GM13976 (cell line): ENCODE measurements at places on chromosomes 3 and 15.

DNA sequence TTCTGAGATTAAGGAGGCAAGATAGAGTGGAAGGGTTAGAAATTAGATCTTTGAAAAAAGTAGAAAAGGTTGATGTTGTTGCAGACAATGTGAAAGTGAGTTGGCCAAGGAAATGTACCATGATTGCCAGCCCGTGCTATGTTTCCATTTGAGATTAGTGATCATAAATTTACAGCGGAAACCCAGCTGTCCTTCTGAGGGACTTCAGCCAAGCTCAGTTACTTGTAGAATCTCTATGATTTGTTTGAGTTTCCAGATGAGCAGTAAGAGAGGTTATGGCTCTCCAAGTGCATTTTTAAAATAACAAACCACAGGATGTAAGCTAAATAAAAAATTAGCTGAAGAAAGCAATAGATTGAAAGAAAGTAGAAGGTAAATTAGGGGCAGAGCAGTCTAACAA, 54.2 kb upstream of the RBMS3 start:
- DNase-seq = no peak

DNA sequence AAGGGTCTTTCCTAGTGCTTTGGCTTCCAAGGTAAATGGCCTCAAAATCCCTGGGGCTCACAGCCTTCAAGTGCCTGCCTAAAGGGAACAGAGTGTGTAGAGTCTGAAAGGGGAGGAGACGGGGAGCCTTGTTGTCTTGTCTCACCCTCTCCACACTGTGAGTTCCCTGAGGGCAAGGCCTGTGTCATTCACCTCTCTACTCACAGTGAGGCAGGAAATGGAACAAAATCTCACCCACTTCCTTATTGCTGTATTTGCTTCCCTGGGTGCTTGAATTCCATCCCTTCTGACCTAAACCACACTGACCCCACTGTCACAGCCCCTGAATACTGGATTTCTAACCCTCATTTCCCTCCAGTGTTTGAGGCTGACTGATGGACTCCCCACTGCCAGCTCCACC, 197.5 kb downstream of the EPHB1 start:
- DNase-seq = no peak

DNA sequence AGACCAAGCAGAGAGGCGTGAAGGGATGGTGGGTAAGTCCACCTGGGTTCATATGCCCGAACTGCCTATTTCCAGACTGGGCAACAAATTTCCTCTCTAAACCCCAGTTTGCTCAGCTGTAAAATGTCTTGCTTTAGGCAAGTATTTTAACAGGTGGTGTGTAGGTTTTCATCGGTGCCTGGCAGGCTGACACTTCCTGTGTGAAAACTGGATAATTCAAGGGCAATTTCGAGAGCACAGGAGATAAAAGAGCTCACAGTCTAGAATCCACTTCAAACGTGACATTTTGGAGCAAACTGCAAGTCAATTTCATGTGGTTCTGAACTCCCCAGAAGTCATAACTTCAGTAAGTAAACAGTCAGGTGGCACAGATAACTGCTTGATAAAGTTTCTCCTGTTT, 112.2 kb downstream of the OXNAD1 start:
- no peak for DNase-seq

GRCh38 chr15:39804026-39804425, 21.4 kb upstream of the FSIP1 start:
- no peak for DNase-seq

DNA sequence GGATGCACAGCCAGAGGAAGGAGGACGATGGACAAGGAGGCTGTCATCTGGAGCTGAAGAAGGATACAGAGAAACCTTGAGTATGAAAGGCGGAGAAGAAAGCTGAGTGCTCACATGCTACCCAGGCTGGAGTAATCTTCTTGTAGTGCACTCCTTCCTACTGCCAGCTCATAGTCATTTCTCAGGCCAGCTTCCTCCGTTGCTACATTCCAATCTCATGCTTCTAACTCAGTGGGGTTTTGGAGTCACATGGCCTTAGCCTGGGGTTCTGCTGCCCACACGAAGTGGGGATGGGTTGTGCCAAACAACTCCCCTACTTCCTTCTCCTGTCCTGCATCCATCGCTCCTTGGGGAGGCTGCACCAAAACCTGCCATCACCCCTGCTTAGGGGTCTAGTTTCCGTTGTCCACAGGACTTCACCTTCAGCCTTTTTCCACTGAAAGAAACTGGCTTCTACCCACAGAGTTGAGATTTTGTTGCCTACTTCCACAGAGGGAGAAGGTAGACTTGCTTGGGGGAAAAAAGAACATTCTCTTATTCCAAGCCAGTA, 239.9 kb downstream of the EPHB1 start:
- DNase-seq = no peak

- no peak for DNase-seq
These were observed 1374.2 kb upstream of the ALCAM start for GRCh38 chr3:103992469-103992868.

DNA sequence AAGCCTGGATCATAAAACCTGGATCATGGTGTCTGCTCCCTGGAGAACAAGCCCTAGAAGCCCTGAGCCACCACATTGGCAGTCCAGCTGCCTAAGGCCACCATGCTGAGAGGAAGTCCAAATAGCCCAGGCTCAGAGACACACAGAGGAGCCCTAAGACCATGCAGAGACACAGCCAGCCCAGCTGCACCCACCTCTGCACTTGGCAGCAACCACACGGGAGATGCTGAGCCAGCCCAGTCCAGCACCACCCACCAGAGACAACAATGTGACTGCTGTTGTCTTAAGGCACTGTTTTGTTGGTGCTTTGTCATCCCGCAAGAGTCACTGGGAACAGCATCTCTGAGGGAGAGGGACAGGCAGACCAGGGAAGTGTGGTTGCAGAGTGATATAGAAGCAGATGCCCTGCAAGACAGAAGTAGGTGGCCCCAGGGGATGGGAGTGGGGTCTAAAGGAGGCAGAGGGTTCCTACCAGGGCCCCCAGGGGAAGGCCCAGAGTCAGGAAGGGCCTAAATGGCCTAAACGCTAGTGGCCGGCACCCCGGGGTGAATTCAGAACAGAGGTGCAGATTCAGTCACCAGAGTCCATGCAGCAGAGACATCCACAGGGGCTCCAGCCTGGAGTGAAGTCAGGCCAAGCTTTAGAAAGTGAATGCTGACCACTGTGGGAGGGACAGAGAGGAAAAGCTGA, 105.4 kb upstream of the PRR20G start:
- DNase-seq = no peak

DNA sequence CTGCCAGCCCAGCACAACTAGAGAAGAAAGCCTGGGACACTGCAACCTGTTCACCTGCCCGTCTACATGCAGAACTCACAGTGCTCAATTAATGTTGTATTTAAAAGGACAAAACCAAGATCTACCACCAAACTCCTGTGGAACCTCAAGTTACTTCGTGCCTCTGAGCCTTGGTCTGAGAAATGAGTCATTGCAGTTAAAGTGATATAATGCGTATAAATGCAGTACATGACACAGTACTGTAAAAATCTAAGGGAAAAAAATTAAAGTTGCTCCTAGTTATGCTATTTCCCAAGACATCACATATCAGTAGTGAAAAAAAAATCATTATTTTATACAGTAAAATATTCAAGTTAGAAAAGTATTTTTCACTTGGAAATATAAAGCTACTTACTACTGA, 138.9 kb downstream of the ZIC4 start:
- DNase-seq = no peak

DNA sequence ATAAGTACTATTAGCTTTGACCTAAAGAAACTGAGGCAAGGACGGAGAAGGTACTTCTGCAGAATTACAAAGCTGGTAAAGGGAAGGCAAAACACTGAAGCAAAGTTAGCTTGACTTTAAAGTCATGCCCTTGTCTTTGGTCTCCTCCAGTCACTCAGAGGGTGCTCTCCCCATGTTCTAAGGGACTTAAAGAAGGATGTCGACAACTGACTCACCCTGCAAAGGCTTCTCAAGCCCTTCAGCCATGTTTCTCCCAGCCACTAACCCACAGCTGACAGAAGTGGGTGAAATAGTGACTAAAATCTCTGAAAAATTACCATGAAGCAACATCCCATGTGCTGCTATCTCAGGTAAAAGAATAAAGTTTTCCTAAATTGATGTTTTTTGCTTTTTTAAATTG, 46.4 kb downstream of the SUCLG2 start:
- no peak for DNase-seq

- peak; percentile 78 for DNase-seq
These were observed 23.4 kb downstream of the WHAMM start for GRCh38 chr15:82832601-82833361.

DNA sequence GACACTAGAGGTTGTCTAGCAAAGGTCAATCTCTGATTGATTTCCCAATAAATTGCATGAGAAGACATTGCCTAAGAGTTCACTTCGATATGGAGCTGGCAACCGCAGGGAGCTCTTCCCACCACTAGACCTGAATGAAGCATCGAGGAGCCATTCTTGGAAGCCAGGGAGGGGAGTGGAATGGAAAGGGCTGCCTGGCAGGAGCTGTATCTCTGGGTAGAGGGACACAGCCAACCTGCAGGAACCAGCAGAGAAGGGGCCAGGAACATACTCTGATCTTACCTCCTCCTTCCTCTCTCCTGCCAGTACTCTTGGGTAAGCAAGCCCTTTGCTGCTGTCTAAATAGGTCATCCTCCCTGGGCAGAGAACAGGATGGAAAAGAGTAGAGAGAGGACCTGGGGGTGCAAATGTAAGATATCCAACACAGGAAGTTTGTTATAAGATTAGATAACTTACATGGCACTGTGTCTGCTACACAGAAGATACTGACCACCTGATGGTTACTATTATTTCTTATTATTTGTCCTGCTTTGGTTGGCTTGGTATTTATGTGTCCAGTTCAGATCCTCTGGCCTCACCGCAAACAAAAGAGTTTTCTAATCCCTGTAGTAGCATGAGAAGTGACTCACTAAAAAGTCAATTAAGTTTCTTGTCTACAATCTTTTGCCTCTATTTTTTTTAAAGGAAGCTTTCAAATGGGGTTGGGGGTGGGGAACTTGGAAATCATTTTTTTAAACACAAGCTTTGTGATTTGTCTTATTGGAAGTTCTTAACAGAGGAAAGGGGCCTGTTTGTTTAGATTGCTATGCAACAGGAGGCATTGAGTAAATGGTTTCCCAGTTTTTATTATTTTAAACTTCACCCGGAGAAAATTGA, 156.7 kb upstream of the TSC22D2 start:
- DNase-seq = no peak
